ENCODE measurements at places on chromosomes 1 and 21.

- no peak for DNase-seq
Observed at GRCh38 chr1:939511-940106, 15.9 kb downstream of the SAMD11 start.

DNA sequence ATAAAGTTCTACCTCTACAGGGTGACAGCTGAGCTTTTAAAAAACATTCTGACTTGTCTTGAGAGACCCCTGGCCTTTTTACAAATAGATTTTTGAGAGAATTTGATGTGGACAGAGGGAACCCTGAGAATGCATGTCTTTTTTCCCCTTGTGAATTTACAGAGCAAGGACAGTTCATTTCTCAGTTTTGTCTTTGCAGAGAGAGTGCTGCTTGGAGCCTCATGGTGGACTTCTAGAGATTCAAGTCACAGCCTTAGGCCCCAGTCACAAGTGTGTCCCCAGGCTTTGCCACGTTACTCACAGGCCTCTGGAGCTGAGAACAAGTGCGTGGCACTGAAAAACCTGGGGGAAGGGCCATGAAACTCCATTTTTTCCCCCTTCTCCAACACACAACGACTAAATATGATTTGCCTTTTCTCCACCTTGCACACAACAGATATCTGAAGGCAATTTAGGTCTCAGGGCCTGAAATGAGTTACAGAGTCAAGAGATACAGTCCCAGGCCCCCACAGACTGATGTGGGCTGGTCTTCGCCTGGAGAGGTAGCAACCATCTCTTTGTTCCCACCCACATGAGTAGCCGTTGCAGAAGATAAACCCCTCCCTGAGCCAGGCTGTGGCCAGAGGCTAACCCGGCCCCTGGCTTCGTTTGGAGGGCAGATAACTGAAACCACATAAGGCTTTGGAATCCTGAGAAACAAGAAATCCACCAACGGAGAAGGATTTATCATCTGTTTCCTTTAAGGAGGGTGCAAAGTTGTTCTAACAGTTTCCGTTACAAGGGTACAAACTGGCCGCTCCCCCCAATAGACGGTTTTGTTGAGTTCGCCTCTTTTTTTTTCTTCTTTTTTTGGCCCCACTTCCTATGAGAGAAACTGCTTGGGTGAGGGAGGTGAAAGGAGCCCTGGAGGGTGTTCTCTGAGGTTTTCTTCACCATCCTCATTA, 1.0 kb upstream of the PIGV start:
- DNase-seq: peak; percentile 76

DNA sequence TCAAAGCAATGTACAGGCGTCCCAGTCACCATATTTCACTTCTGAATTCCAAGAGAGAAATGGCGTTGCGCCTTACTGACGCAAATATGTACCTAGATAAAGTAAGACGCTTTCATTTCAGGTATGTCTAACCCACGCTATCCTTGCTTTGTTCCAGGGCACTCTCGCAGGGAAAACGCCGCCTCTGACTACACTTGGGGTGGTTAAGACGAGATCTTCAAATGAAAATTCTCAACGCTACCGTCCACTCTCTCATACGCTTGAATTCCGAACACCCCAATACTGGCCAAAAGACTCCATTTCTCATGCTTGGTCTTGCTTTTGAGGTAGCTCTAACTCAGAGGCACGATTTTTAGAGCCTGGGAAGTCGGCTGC, 736 bp upstream of the ZMPSTE24 start:
- no peak for DNase-seq

- no peak for DNase-seq
Observed at GRCh38 chr1:3515774-3516480, 61.5 kb downstream of the ARHGEF16 start.

DNA sequence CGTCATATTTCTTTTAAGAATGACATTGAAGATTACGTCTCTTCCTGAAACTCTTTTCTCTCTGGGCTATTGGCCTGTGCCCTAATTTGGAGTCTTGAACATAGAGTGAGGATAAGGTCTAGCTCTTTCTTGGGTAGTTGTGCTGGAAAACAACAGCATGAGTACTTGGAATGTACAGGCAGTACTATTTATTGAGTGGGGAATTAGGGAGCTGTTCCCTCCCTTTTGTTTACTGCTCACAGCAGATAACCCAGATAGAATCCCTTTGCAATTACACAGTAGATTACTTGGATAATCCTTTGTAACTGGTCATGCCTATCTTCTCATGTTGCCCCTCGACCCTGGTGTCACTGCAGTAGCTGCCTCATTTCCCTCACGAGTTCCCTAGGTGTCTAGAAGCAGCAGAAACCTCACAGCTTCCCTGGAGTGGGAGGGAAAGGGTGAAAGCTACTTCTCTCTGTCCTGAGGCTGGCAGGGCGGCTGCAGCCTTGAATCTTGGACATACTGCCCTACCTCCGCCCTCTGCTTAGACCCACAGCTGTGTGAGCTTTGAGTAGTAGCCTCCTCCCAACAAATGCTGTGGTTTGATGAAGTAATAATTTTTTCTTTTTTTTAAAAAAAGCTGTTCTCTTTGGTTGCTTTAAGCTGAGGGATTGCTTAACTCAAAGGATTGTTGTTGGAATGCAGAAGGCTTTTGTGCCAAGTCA, 70.6 kb downstream of the FGGY start:
- no peak for DNase-seq

GRCh38 chr1:220371324-220371723, 99.1 kb upstream of the RAB3GAP2 start:
- DNase-seq: peak; percentile 24

DNA sequence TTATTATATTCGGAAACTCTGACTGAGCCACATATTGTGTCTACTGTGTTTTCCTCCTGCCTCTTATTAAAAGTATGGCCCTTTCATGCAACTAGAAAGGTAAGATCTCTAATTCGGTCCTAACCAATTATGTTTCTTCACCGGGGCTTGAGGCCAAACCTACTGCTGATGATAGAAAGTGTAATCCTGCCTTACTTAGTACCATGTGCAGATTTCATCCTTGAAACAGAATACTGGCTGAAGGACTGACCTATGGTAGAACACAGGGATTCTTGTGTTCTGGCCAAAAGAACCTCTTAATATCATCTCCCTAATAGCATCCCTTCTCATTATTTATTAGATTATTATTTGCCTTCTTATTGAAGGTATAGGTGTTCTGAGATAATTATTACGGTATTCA, 72.6 kb downstream of the TOR3A start:
- DNase-seq: no peak

DNA sequence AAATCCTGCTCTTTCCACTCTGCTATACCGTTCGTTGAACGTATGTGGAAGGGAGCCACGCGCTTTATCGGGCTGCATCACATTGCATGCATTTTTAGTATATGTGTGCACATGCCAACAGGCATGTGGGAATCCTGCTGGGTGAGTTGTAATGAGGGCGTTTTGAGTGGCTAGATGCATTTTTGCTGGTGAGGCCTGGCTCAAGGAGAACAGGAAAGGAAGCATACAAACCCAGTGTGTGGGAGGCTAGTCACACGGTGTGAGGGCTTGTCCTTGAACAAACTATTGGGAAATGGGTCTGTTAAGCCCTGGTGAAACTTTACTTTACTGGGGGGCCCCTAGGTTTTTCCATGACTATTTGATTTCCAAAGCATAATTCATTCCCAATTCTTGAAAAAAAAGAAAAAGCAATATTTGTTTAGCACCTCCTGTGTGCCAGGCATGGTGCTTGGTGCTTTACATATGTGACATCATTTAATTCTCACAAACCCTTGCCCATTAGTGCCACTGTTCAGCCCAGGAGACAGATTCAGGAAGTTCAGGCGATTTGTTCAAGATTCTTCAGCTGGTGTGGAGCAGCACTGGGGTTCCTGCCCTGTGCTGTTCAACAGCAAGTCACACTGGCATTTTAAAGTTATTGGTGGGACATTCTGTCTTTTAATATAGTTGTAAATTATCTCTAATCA, 25.6 kb upstream of the JUN start:
- DNase-seq: no peak

DNA sequence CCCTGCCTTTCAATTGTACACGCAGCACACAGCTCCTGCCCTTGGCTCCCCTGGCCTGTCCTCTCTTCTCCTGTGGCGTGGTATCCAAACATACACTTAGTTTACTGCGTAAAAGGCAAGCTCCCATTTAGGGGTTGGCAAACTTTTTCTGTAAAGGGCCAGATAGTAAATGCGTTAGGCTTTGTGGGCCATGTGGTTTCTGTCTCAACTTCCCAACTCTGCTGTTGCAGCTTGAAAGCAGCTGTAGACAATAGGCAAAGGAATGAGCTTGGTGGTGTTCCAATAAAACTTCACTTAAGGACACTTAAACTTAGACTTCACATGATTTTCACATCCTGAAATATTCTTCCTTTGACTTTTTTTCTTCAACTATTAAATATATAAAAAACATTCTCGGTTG, 63.3 kb downstream of the RHOU start:
- no peak for DNase-seq

- peak; percentile 66 for DNase-seq
Observed at GRCh38 chr1:22420455-22421053, 31.1 kb upstream of the ZBTB40 start.

DNA sequence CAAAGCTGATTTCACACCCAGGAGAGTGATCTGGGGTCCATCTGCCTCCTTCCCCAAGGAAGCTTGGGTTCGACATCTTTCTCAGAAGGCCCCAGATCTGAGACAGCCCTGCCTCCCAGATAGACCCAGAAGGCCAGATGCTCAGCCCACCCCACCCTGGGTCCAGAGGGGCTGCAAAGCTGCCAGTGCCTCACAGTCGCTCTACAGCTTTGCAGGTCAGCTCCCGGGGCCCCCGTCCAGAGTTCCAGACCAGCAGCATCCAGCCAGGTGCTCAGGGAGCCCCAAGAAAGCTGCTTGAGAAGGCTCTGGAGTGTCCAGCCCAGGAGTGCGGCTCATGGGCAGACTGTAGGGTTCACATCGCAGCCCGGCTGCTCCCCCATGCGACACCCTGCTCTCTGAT, 142.8 kb upstream of the ARHGEF16 start:
- DNase-seq: no peak

DNA sequence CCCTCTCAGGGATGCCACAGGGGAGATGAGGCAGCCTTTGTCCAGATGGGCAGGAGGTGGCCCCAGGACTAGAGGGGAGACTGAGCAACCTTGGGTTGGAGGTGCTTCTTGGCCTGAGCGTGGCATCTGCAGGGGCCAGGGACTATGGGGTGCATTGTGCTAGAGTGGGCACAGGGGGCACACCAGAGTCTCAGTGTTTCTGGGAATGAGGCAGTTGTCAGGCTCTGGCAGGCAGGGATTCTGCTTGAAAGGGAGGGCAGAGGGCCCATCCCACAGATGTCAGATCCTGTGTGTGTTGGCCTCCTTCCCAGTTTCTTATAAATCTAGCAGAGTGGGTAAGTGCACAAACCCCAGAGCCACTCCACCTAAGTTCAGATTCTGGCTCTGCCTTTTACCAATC, 13.7 kb downstream of the LGR6 start:
- no peak for DNase-seq

DNA sequence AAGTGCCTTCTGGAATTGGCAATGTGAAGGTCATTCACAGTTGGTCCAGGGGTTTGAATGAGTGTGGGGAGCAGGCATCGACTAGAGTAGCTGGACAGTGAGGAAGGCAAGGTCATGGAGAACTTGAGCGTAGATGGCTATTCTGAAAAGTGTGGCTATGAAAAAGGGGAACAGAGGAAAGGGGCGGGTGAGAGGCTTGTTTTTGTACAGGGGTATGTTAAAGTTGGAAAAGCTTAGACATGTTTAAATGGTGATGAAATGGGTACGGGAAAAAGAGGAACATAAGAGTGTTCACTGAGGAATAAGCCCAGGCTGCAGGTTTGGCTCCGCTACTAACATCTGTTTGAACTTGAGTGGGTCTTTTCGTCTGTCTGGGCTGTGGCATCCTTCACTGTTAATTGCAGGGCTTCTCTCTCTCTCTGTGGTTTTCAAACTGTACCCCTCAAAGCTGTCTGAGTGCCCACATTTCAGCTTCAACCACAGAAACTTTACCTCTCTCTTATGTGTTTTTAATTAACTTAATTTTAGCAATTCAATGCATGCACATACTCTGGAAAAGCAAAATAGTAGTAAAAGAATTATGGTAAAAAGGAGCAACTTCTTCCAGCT, 70.8 kb upstream of the COA6 start:
- DNase-seq: peak; percentile 14

- DNase-seq: no peak
Observed at GRCh38 chr1:21579791-21580190, 70.6 kb downstream of the ALPL start.

DNA sequence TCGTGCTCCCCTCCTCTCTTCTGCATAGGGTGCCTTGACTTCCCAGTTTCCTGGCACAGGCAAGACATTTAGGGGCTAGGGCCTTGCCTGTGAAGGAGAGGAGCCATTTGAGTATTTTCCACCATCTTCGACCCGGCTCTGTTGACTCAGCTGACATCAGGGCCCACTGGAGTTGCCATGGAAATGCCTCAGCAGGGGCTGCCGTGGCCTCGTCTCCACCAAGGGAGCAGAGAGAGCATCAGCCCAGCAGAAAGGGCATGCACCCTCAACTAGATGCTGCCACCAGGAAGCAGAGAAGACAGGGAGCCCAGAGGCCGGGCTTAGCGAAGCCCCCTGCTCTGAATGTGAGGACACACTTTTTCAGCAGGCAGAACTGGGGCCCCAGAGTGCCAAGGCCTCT, 101.9 kb upstream of the ACTL8 start:
- DNase-seq: no peak

DNA sequence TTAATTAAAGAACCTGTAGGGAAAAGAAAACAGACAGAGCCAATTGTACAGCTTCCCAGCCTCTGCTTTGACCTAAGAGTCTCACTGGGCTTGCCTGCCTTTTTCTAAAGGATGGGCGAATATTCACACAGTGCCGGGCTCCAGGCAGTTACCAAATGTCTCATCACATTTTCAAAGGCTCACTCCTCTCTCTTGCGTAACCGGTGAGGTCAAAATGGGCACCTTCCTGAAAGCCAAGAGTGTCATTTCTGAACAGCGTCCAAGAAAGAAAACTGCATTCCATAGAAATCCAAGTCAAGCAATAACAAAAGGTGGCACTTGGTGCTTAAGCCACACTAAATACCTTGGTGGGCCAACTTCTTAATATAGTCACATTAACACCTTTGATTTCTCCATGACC, 710 bp upstream of the PALMD start:
- no peak for DNase-seq

GRCh38 chr1:156550346-156550745, 22.0 kb downstream of the IQGAP3 start:
- no peak for DNase-seq

DNA sequence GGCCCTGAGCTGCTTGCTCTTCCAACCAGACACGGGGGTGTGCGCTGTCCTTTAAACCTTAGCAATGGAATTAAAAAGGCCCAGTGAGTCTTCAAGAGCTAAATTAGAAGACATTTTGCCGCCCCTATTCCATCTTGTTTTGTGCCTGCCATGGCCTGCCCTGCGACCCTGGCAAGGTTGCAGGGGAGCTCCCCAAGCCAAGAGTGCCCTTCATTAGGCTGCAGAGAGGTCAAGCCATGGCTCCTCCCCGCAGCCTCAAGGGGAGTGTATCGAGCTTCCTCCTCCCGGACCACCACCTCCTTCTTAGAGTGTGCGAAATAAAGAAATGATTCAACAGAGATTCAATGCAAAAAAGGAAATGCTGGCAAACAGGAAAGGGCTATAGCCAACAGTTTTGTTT, 256.2 kb downstream of the DYRK1A start:
- DNase-seq: no peak
